Fibroblast of skin of left quadriceps (primary cell): ENCODE measurements at places on chromosomes 11 and 22.

DNA sequence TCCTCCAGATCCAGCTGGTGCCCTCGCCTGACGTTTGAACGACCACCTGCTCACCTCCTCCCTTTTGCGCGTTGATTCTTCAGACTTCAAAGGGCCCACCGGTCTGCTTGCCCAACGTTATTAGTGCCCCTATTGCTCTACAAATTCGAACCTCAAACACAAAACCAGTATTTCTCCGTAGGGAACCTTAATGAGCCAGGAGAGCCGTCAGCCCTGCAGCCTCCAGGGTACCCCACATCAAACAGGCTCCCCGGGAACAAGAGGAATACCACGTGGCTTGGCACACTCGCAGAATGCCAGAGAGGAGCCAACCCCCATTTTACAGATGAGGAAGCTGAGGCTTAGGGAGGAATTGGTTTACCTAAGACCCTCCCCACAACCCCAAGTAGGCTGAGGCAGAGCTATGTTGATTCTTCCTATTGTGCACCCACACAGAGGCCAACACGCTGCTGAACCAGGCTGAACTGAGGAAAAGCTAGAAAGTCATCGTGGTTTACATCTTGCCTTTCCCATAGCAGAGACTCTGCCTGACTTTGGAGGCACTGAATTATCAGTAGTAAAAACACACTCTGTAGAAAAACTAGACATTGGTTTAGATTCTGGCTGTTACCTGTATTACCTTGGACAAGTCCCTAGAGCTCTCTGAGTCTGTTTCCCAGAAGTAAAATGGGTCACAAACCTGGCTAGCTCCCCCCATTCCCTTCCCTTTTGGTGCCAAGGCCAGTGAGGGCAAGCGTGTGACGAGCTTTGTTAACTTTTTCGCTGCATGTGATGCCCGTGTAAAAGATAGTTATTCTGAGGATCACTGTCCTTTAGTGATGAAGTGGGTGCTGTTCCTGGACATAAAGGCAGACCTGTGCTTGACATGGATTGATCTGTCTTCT is 764 bp downstream of the TKFC start:
- DNase-seq: no peak

GRCh38 chr22:23908587-23909205 is 14.5 kb downstream of the MIF start:
- DNase-seq: no peak

- DNase-seq: peak; percentile 52
These were observed 1.4 kb upstream of the PRSS23 start for GRCh38 chr11:86798988-86799387.

GRCh38 chr11:61830237-61831105 is 2.4 kb downstream of the FADS2 start:
- DNase-seq: no peak

DNA sequence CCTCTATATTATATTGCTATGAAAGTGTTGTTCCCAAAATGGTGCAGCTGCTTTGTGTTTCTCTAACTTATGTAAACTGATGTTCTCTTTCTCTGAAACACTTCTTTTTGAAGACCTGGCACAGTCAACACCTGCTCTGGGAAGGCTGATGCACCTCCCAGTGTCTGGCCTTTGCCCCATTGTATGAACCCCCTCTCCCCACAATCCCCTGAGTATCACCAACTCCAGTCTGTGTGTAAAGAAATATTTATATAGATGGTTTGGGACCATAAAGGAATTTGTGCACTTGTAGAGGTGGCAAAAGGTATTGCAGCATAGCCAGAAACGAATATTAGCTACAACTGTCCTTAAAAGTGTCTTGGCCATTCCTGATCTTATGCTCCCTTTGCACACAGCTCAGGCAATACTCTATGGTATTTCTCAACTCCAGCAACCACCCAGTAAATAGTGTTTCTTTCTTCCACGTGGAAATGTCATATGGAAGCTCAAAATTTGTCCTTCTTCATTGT is 365.2 kb upstream of the DDI1 start:
- DNase-seq: no peak

DNA sequence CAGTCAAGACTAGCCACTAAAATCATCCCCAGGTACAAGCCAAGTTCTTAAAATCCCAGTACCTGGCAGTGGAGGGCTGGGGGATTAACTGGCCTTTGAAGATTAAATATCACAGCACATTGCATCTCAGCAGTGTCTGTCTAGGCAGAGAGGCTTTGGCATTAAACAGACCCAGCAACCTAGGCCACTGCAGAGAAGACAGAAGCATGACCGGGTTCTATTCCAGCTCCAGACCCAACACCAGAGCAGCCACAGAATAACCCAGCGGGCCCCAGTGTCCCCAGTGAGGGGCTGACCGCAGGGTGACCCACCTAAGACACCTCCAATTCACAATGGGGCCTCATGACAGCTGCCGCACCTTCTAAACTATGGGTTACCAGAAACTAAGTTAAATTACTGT is 88.2 kb downstream of the SHANK2 start:
- DNase-seq: no peak

DNA sequence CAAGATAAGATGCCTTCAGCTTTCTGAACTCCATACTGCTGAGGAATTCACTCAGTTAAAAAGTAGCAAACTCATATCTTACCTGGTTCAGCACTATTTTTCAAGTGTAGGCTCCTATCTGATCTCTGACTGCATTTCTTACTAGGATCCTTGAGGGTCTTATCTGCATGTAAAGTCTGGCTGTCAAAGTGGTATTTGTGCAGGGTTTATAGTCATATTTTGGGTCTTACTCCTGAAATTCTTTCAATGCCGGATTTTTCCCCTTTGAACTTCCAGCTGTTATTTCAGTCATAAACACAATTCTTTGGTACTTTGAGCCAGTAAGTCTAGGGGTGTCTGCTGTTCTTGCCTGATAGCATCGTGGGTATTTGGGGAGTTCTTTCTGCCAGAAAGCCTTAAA is 25.3 kb upstream of the NOX4 start:
- no peak for DNase-seq

DNA sequence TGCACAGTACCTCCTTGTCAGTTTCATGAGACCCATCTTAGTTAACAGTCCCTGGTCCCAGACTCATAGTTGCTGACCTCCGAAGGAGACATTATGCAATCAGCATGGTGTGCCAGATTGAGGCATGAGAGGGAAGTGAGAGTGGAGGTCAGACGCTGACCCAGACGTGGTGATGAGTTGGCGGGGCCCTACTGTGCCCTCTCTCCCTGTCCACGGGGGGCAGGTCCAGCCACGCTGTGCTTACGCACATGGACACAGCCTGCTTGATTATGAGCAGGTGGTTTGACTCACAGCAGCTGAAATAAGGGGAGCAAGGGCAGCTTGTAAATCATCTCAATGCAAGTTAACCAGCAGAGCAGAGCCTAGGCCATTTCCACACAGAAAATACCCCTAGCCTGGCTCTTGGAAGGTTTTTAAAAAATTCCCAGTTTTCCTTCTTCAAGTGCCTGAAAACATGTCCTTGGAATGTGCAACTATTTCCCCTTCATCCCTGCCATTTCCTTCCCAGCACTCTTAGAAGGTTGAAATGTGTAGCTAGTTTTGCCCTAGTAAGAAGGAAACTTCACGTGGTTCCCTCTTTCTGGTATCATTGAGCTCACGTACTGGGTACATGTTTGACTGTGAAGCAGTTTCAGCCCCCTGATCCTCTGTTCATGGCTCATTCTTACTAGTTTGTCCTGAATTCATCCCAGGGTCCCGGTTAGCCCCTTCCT is 122.6 kb upstream of the SORL1-AS1 start:
- DNase-seq: no peak

GRCh38 chr11:7046474-7047175 is 26.3 kb downstream of the NLRP14 start:
- no peak for DNase-seq
